ENCODE measurements at places on chromosomes 5 and 9.

GRCh38 chr9:93575796-93576257, 557 bp upstream of the PHF2 start:
- peak; percentile 51 for DNase-seq

- DNase-seq, result no peak
These were observed 95.8 kb upstream of the PANK3 start for GRCh38 chr5:168674893-168675482.

DNA sequence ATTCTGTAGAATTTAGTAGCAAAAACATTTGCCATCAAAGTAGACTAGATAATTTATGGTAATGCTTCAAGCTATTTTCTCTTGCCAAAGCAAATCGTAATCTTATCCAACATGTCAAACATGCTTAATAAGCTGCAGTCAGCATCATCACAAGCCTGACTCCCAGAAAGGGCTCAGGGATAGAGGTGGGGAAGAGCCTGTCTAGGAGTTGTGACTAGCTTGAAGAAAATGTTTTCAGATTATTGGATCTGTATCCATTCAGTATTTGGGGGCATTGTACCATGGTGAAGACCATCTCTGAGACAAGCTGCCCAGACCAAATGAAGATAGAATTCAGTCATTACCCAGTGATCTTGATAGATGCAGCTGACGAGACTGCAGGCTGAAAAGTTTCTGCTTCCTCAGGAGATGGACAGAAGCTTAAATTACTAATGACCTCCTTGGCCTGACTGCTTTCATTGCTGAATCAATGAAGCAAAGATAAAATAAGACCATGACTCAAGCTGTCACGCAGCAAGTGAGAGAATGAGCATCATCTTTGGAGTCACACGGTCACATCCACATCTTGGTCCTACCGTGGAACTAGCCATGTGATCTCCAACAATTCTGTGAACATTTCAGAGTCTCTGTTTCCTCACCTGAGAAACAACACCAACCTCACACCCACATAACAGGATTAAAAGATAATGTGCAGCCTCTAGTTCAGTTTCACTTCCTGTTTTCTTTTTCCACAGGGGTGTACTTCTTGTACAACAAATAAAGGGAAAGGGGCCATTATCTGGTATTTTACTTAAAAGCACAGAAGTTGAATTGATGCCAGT, 9.4 kb downstream of the ERAP2 start:
- DNase-seq, result no peak

- no peak for DNase-seq
These were observed 92.5 kb downstream of the IRX2 start for GRCh38 chr5:2658881-2659470.
